CD8-positive, alpha-beta memory T cell (primary cell): ENCODE measurements at places on chromosomes 4 and X.
A peak's percentile ranks its signal among the peaks of the same experiment; 100 is the strongest.

GRCh38 chrX:53421772-53422085 is 725 bp downstream of the SMC1A start:
- DNase-seq = no peak

DNA sequence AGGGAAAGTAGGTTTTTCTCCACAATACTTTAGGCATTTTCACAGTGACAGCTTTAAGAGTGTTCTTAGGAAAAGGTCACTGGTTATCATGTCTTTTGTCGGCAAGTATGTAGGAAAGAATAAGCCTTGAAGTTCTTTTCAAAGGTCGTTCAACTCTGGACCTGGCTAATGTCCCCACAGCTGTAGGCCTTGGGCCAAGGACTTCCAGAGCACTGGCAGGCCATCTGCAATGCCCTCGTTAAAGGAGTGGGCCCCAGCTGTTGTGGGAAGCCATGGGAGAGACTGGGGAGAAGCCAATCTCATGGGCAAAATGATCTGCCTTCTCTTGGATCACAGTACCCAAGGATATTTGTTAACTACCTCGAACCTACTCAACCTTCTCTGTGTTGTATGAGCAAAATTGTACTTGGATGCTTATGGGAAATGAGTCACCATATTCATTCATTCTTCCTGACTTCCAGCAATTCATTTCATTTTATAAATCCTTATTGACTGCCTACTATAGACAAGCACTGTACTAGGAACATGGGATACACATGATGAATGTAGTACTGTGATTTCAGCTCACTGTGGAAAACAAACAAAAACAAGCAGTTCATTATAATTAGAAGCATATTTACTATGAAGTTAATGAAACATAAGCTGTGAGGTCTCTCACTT is 141.1 kb upstream of the KIT start:
- DNase-seq = no peak

DNA sequence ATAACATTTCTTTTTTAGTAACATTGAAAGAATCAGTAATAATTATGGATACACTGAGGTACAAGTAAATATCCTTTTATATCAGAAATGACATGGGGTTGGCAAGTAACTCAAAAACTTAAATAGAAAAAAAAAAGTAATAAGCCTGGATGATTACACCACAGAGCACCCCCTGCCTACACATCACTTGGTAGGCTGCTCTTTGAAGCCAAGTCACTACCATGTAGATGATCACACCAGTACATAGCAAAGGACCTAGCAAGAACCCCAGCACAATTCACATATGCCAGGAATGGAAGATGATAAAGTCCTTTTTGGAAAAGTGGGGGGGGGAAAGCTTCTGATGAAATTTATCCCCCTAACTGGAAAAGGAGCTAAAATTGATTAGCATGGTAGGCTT is 56.9 kb downstream of the METTL14 start:
- DNase-seq = no peak

- peak; percentile 74 for DNase-seq
These were observed 27.5 kb upstream of the HTRA3 start for GRCh38 chr4:8241895-8242696.

GRCh38 chr4:125398263-125399002 is 83.7 kb downstream of the FAT4 start:
- no peak for DNase-seq

- no peak for DNase-seq
These were observed 2.8 kb upstream of the CHIC2 start for GRCh38 chr4:54067166-54067565.

DNA sequence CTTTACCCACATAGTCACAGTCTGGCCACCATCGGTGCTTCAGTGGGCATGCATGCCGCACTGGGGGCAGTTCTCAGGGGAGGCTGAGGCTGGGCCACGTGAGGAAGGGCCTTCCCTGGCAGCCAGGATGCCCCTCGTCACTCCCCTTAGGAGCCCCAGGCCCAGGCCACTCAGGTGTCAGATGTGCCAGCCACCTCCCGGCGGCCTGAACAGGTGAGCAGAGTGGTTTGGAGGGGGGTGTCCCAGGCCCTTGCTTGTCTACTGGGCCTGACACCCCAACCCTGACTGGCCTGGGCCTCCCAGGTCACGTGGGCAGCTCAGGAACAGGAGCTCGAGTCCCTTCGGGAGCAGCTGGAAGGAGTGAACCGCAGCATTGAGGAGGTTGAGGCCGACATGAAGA is 12.1 kb downstream of the CCDC22 start:
- DNase-seq = no peak
